ENCODE measurements at places on chromosomes 5 and 9.

DNA sequence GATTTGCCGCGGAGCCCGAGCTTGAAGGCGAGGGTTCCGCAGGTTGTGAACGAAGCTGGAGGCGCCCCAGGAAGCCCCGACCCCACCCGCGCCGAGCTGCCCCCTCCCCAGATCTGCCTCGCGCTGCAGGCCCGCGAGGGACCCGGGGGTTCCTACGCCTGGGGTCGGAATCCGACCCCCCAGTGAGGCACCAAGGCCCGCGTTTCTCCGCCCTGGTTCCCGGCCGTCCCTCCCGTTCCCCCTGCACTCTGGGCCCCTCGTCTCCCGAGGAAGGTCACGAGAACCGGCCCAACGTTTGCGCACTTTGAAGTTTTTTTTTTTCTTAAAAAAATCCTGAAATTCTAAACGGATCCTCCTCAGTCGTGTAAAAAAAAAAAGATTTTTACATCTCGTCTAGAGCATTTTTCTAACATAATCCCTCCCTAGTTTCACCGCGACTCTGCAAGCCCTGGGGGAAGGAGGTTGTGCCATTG is 880 bp upstream of the GFPT2 start:
- no peak for DNase-seq

- no peak for DNase-seq
Observed at GRCh38 chr5:133698646-133699526, 86.5 kb upstream of the FSTL4 start.

DNA sequence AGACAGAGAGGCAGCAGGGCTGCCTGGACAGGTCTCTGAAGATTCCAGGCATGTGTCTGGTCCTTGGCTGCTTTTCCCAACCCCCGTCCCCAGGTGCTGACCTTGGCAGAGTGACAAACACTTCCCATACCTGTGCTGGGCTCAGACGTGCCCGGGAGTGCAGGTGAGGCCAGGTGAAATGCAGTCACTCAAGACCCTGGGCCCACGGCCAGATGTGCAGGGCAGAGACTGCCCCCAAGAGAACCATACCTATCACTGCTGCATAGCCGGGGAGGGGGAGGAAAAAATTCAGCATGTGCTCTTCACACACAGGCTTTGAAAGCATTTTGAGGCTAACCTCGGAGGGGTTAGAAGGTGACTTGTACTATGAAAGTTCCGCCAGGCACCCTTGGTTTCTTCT is 22.6 kb downstream of the CCNJL start:
- no peak for DNase-seq

GRCh38 chr5:92504346-92504745 is 1076.7 kb downstream of the NR2F1-AS1 start:
- no peak for DNase-seq

Data from stimulated activated CD4-positive, alpha-beta T cell treated with anti-CD3 and anti-CD28 coated beads, TNF-alpha, amount 100 ng/mL, for 24 hours (primary cell).